HEK293T (cell line): ENCODE measurements at places on chromosomes 2 and 18.

DNA sequence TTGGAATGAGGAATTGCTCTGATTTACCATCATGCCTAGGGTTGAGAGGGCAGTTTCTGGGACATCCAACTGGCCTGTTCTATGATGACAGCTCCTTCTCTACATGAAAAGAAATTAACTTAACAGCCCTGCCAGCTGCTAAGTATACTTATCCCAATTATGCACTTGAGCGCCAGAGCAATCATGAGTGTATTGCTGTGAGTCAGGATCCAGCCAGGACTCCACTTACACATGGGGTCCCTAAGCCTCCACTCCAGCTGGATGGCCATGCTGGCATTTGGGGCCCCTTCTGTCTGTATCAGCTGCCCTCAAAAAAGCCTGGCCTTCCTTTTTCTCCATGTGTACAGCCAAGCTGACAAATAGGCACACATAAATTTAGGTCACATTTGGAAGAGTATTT is 481.9 kb downstream of the TMX3 start:
- DNase-seq, result no peak

- DNase-seq, result no peak
Observed at GRCh38 chr2:78782196-78782595, 243.3 kb upstream of the REG3G start.

DNA sequence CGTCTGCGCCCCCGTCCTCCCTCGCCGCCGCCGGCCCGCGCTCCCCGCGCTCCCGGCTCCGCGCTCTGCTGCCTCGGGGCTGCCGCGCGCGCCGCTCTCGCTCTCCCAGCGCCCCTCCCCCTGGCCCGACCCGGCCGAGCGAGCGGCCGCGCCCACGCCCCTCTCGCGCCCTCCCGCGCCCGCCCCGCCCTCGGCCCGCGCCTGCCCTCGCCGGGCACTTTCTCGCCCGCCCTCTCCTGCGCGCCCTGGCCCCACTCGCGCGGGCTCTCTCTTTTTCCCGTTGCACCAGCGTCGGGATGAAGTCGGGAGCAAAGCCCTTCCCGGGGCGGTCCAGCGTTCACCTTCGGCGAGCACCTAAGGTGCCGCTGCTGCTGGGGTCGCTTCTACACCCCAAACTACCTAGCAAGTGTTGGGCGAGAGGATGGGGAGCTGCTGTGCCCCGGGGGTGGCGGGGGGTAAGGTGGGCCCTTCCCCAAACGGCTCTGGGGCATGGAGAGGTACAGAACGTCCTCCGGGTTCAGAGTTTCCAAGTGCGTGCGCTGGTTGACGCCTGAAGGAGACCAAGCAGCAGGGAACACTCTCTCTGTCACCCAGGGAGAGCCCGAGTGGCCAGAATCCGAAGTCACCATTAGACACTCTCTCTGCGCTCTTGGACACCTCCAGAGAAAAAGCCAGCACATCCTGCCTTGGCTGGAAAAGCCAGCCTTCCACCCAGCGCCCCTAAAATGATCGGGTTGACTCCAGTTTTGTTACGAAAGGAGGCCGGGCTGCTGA is at the start of gene COLEC12:
Gene COLEC12 (minus strand): TSS at position 70 of the 774 bp plus-strand sequence. CDS start 187 bp downstream, outside the sequence.
- peak; percentile 42 for DNase-seq

DNA sequence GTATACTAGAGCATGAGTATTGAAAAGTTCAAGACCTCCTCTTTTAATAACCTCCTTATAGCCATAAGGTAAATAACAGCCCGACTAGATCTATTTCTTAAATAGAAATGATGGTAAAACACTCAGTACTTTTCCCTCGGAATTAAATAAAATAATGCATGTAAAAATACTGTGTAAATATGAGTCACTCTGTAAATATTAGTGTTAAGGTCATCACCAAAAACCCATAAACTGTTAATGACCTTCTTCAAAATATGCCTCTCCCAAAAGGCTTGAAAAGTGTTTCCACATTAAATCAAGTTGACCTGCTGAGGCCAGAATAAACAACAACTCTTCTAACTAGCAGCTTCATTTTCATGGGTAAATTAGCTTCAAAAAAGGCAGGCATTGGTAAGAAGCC is 25.3 kb upstream of the BZW1 start:
- no peak for DNase-seq

GRCh38 chr2:27501042-27501441 is 4.4 kb downstream of the GCKR start:
- no peak for DNase-seq

DNA sequence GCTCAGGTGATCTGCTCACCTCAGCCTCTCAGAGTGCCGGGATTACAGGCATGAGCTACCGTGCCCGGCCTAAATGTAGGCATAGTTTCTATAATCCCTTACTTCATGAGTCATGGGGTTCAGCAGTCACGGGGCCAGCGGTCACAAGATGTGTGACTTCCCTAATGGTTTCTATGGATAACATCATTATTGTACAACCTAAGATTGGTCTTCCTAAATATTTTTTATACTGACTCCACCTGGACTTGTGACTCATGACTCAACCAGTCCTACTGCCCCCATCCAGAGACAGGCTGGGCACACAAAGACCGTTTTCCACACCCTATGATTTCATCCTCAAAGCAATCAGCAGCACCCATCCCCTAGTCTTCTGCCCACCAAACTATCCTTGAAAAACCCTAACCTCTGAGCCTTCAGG is 15.9 kb downstream of the FAM210A start:
- no peak for DNase-seq

- no peak for DNase-seq
Observed at GRCh38 chr2:113166187-113166645, 7.6 kb upstream of the PSD4 start.

GRCh38 chr2:86566158-86566820 is 3.0 kb upstream of the CHMP3 start:
- no peak for DNase-seq

DNA sequence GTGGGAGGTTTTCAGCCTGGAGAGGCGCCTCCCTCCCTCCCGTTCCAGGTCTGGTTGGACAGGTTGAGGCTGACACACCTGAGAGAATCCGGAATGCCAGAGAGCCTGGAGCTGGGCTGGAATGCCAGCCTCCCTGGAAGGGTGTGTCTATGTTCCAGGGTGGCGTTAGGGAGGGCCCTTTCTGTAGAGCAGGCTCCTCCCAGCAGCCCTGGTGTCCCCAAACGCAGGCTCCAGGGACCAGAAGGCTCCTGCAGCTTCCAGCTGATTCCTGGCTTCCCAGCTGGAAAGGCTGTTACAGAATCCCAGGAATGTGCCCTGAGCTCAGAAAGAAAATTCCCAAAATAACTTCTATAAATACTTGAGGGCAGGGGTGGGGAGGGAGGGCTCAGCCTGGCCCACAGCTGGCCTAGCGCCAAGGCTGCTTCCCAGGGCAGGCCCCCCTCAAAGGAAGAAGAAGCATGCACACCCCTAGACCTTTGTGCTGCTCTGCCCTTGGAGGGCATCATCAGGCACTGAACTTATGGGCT is 85.4 kb downstream of the STPG4 start:
- DNase-seq, result no peak

DNA sequence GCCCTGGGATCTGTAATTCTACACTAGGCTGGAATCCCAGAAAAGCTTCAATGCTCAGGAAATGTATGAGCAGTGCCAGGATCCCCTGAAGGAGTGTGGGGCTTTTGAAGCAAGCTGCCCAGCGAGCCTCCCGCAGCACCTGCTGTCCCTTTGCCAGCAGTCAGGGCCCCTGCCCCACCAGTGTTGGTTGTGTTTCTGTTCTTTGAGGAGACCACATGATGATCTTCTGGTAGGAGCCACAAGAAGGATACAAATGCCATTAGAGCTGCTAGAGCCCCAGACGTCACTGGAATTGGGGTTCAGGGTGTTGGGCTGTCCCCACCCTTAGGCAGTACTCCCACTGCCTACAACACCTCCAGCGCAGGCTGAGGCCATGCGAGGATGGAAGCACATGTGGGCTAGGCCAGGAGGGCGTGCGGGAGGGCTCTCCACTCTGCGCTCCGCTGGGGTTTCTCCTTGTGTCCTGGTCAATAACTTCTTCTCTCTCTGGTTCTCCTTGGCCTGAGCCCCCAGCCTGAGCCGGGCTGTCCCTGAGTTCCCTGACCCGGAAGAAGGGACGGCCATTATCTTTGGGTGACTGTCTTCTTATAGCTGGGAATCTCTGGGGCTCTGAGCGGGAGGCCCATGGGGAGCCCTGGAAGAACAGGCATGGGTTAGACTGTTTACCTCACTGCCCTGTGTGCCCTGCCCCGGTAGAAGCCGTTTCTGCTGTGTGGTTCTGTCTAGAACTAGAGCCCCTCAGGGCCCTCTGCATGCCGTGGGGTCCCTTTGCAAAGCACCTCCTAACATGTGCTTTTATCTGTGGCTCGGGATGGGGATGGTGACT is 73.9 kb downstream of the LRRFIP1 start:
- DNase-seq, result no peak

GRCh38 chr2:218607436-218608115 is at the start of gene PLCD4:
TSS of gene PLCD4 (plus strand) at chr2:218607899. CDS start at chr2:218615740, 7,841 bp downstream.
- DNase-seq, result no peak

DNA sequence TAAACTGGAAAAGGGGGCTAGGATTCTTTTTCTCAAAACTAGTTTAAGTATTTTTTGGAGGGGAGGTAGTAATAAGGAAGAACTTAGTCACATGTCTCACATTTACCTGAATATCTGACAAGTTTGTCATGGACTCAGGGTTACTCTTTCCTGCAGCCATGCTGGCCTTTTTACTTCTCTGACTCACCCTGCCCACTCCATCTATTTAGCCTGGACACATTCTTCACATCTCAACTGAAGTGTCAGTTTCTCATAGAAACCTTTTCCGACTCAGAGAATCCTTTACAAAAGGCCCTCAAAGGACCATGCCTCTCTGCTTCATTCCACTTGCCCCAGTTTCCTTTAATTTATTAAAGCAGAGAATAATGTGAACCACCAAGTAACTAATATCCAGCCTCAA is 42.6 kb downstream of the SCN7A start:
- no peak for DNase-seq

GRCh38 chr18:59220784-59221765 is 1.1 kb downstream of the GRP start:
- DNase-seq, result no peak

DNA sequence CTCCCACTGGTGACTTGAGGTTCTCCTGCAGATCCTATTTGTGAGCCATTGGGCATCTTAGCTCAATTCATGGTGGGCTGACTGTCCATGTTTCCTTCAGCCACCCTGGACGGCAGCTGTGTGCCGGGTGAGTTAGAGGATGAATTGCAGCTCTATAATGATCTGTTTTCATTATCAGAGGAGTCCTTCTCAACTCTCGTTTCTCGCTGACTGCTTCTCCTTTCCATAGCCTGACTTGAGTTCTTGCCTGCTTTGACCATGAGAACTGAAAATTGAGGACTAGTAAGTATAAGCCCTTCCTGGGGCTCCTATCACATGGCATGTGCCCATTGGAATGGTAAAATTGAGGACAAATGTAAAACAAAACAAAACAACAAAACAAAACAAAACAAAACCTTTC is 121.8 kb downstream of the CDC42EP3 start:
- no peak for DNase-seq

DNA sequence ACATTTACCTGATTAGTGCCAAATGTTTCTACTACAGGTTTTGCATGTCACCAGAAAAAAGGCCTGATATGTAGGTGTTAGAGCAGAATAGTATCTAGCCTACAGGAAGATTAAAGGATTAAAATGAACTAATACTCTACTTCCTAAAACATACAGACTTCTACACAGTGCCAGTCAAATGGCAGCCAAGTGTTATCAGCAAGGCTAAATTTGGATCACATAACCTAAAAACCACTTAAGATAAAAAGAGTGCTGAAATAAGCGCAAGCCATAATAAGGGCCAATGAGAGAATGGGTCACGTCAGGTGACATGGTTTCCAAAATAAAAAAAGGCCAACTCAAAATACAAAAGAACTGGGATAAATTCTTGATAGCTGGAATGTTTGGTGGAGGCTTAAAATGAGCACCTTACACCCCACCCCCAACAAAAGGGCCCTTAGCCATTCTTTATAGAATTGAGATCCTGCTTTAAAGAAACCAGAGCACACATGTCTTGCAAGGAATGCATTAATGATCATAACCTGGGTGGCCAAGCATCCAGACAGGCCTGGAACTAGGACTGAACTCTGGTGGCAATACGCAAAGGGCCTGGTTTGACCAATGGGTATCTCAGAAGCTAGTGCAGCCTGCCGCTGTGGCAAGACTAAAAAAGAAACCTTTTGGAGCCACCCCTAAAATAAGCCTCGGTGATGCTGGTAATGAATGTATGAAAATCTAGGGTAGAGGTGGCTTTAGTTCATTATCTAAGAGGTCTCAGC is 32.4 kb downstream of the IRS1 start:
- no peak for DNase-seq

DNA sequence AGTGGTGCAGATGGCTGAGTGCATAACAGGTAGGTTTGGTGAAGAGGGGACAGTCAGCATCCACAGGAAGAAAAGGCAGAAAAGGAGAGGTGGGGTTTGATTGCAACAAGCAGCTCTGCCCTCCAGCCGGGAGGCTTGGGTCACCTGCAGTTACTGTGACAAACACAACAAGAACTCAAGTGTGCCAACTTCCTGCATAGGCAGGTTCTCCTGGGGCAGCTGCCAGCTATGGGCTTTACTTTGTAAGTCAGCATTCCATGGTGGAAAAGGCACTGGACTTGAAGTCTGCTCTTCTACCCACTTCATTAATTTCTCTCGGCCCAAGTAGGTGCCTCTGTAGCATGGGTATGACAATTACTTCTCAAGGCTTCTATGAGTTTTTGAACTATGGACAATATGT is 98.9 kb downstream of the MYT1L start:
- DNase-seq, result no peak

DNA sequence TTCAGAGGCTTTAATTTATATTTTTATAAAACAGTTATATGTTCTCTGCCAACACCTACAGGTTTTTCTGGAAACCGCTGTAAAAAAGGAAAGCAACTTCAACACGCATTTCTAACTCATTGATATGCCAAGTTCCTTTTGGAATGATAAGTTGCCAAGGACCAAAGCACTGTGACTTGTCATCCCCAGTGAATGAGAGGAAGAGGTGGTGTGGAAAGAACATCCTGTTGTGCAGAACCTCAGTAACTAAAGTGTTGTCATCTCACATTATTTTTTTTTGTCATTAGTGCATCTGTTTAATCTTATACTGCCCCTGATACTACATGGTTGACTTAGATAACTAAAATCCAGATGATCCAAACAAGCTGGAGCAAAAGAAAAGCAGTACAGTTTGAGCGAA is 96.0 kb upstream of the NEUROD1 start:
- DNase-seq, result no peak
